ENCODE measurements at places on chromosomes 4 and X.

DNA sequence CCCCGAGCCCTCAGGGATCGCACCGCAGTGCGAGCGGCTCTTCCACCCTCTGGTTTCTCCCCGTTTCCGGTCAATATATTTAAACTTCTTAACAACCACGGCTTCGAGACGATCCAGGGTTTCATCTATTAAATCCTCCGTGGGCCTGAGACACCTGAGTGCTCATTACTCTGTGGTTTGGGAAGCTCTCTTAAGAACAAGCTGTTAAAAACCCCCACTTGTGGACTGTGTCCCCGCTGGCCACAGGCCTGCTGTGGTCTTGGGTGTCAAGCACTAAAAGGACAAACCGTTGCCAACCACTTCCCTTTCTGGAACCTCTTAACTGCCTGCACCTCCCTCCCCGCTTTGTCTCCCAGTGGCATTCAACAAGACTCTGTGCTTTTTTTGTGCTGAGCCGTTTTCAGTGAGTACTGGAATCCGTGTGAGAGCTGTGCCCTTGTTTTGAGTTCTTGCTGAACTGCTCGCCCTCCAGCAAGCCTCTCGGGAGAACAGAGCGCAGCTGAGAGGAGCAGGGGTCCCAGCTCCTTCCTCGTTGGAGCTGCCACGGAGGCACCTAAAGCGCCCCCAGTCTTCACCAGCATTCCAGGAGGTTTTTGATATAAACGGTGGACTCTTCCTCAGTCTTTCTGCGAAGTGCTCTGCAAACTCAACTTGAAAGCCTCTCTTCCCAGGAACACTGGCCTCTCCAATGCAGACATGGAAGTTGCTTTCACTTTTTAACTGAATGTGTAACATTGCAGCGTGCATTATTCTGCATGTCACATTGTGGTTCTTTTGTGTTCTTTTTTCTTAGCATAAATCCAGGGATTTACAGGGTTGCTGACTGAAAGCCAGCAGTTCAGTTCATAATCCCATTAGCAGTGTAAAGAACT lies 691 bp upstream of the IGFBP7 start:
- no peak for DNase-seq

DNA sequence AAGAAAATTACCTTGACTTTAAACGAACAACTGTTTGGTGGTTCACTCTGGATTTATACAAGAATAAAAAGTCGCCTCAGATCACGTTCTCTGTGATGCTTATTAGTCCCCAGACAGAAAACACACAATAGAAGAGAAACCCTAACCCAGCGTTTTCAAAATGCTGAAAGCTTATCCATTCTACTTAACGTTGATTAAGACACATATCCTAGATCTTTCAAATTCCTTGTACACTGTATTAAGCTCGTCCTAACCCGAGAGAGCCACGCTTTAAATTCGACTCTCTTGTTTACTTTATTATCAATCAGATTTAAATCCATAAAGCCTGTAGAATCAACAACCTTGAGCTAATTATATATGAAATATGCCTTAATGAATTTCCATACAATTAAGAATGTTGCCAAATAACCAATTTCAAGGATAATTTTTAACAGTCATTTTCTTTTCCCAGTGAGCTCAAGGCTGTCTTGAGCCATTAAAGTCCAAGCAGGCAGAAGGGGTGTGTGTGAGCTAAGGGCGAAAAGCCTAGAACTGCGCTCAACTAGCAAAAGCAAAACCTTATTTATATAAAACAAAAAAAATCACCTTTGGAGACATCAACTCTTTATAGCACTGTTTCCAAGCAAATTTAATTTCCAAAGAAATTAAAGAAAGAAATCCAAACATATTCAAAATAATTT lies 981 bp upstream of the PITX2 start:
- DNase-seq: no peak

DNA sequence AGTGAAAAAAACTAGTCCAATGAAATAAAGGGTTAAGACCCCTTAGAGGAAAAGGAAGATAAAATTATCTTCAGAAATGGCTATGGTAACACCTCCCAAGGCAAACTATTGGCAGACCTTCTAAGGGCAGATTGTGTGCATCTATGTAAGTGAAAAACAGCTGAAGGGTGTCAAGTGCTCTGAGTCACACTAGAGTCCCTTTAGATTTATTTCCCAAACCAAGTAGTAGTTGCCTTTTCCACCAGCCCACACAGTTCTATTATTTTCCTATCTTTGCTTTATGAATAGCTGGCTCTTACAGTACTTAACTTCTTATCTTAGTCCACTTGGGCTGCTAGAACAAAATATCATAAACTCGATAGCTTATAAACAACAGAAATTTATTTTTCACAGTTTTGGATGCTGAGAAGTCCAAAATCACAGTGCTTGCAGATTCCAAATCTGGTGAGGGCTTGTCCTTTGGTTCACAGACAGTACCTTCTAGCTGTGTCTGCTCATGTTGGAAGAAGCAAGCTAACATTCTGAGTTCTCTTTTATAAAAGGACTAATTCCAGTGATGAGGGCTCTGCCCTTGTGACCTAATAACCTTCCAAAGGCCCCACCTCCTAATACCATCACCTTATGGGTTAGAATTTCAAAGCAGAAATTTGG lies 143.6 kb downstream of the GRID2 start:
- no peak for DNase-seq

DNA sequence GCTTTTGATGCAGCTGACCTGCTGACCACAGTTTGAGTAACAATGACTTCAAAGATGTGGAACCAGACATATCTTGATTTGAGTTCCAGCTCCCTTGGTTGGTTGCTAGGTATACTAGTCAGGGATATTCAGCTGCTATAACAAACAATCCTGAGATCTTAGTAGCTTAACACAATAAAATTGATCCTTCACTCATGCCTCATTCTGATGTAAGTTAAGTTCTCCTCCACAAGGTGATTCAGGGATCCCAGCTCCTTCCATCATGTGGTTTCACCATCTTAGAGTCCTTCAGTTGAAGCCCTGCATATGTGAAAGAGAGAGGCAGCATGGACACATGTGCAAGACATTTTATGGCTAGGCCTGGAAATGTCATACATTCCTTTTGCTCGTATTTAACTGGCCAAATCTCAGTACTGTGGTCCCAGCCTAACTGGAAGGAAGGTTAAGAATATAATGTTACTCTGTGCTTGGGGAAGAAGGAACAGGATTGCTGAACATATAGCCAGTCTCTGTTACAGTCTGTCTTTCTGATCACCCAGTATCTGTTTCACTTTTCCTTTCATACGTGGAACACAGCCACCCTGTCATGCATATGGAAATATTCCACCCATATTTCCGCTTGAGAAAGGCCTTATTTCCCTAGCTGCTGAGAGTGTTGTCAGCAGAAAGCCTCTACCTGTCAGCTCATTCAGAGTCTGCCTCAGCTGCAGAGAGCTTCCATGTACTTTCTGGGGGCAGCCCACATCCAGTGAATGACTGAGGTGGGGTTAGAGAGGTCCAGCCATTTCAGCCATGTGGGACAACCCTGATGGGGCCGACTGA lies 7.1 kb downstream of the SMIM9 start:
- DNase-seq: no peak

DNA sequence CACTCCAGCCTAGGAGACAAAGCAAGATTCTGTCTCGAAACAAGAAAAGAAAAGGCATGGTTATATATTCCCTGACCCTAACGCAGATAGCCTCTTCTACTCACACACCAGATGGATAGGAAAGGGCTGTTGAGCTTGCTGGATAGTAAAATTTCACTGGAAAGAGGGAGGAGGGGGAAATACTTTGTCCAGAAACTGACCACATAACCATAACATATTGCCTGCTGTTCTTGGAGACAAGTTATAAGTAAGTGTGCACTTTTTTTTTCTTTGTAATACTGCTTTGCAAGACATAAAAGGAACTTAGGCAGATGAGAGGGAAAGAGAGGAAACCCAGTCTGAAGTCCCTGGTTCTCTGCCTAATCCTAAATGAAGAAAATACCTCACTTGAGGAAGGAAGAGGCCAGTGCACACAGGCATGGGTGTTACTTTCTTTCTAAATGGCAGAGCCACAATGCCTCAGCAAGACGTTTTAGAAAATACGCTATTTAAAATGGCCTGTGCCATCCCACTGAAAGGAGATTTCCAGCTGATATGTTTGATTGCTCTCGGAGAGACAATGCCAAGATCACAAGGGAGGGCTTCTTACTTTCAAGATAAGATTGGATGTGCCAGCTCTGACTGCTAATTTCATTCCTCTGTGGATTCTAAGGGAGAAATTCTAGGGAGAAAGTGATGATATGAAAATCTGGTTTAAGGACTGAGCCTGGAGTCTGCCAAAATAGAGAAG lies 140.6 kb downstream of the DCTD start:
- no peak for DNase-seq

DNA sequence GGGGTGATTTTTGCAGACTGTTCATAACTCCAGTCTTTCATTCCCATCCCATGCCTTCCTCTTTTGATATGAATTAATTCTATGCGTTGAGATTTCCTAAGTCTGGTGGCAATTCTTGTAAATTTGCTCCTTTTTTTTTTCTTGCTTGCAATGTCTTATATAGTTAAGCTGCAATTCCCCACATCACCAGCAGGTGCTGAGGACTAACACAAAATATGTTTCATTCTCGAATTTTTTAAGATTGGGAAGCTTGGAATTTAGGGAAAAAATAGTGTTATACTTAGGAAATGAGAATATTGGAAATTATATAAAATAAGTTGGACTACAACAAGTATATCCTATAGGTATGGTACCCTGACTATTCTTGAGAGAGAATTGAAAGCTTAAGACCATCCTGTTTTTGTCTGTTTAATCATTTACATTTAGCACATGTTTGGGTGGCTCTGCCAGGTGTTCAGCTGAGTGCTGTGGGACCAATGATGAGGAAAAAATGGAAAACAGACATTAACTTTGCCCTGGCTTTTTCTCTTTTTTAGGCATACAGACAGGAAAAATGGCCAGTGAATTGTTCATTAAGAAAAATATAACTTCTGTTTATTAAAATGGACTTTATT lies 30.2 kb downstream of the AFF2 start:
- DNase-seq: no peak

DNA sequence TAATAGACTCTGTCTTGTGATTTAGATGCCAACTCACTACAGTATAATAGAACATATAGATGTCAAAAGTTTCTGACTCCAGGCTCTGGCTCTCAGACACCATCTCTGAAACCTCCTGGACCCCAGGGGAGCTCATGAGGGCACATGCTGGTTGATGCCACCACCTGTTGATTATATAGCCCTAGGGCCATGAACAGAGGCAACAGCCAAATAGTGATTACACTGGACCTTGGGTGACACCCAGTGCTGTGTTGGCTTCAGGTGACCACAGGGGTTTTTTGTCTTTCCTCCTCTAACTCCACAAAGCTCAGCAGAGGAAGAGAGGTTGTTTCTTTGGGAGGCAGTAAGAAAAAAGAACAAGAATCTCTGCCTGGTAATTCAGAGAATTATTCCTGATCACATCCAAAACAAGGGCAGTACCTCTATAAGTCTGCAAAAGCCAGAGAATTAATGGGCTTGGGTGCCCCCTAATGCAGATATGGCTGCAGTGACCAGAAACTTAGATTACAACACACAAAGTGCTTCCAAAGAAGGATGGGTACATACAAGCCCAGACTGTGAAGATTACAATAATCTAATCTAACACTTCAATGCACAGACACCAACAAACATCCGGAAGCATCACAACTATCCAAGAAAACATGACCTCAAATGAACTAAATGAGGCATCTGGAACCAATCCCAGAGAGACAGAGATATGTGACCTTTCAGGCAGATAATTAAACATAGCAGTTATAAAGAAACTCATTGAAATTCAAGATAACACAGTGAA lies 1920.6 kb downstream of the ARAP2 start:
- no peak for DNase-seq

- no peak for DNase-seq
Measured at GRCh38 chr4:83603129-83603528, 67.2 kb downstream of the GPAT3 start.

DNA sequence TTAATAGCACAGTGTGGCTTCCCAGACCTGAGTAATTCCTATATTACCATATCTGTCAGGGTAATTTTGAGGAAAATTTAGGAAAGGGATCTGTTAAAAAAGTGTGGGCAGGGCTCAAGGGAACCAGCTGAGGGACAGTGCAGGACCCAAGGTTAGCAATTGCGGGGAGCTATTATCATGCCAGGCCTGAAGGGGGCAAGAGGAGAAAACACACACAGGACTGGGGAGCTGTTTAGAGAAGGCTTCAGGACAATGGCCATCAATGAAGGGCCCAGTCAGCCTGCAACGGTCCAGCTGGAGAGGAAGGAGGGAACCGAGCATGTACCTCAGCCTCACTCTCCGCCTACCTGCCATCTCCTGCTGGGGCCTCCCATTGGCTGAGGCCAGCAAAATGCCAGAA lies 19.0 kb upstream of the NHS start:
- DNase-seq: no peak
